ENCODE measurements at places on chromosomes 2 and 18.

DNA sequence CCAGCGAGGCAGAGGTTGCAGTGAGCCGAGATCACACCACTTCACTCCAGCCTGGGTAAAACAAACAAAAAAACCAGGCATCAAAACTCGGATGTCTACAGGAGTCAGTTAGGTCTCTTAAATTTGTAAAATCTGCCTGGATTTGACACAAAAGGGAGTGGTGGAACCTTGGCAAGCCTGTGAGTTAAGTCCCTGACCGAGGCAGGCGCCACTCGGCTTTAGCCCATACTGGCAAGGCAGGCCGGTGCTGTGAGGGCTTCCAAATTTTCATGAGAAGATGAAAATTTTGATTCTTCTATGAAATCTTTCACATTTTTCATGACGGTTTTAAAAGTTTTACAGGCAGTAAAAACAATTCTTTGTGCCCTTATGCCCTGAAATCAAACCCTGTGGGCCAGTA, 165.8 kb downstream of the FMNL2 start:
- DNase-seq = no peak

DNA sequence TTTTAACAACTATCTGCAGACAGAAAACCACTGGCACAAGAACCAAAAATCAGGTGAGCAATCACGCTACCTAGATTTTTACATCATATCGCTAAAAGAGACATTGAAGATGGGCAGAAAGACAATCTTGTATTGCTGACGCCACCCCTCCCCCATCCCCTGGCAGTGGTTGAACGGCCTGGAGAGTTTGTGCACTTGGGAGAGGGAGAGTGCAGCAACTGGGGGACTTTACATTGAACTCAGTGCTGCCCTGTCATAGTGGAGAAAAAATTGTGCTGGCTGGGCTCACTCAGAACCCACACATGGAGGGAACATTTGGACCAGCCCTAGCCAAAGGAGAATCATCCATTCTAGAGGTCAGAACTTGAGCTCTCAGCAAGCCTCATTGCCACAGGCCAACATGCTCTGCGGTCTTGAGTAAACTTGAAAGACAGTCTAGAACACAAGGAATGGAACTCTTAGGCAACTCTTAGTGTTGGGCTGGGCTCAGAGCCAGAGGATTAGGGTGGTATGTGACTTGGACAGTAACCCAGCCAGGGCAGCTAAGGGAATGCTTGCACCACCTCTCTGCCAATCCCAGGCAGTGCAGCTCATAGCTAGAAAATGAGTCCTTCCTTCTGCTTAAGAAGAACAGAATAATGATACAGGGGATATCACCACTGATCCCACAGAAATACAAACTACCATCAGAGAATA, 220.0 kb upstream of the CYP26B1 start:
- DNase-seq = no peak

- DNase-seq = no peak
These were observed 356.0 kb upstream of the GALNT5 start for GRCh38 chr2:156901373-156902031.

- no peak for DNase-seq
These were observed 110.9 kb downstream of the NAB1 start for GRCh38 chr2:190759749-190760213.

- DNase-seq = no peak
These were observed 12.8 kb upstream of the TMEM18 start for GRCh38 chr2:689877-690510.

DNA sequence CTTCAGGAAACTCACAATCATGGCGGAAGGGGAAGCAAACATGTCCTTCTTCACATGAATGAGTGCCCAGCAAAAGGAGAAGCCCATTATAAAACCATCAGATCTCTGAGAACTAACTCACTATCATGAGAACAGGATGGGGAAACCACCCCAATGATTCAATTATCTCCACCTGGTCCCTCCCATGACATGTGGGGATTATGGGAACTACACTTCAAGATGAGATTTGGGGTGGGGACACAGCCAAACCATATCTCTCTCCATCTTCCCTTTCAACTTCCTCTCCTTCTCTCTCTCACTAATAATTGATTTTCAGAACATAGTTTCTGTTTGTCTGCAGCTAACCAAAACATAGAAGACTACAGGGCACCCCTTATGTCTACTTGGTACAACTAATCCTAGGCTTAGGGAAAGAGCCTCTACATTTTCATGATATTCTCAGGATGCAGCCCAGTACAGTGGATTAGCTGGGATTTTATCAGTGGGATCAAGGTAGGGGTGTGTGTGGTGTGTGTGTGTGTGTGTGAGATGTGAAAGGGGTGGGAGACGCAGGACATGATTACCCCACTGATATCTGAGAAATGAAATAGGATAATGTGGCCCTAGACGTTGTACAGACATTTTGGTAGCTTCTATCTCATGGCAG, 2.8 kb upstream of the ATF2 start:
- no peak for DNase-seq

Data from stimulated activated CD4-positive, alpha-beta T cell treated with anti-CD3 and anti-CD28 coated beads, TNF-alpha, amount 100 ng/mL, for 1 hour (primary cell).